Fibroblast of skin of abdomen (primary cell): ENCODE measurements at places on chromosomes 4 and X.
A peak's percentile ranks its signal among the peaks of the same experiment; 100 is the strongest.

- DNase-seq, result peak; percentile 9
Observed at GRCh38 chr4:7129871-7130620, 62.2 kb upstream of the GRPEL1 start.

GRCh38 chr4:16264798-16265197, 38.5 kb upstream of the TAPT1 start:
- DNase-seq, result peak; percentile 39

DNA sequence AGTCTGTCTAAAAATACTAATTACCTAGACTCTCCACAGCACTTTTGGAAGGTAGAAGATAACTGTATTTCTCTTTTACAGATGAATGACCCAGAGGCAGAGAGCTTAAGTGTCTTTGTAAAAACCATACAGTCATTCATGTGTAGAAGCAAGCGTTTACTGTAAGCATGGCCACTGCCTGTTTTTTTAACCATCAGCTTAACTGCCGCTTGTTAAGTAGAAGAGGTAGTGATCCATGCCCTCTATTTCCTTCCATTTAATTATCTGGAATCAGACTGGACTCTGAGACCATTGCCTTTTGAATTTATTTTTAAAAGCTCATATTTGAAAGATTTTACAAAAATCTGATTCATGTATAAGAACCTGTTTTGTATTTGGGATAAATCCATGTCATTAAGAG, 111.2 kb upstream of the TECRL start:
- DNase-seq, result no peak

DNA sequence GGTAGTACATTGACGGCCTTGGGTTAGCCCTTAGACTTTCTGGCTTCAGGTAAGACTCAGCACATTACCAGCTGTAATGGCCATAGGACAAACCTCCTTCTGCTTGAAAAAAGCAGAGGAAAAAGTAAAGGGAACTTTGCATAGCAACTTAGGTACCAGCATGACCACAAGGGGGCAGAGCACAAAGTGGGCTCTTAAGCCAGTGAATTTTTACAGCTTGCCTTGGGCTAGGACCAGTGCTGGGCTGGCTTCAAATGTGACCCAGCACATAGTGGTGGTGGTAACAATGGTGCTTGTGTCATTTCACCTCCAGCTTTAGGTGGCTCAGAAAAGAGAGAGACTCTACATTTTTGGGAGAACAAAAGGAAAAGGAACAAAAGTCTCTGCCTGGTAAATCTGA, 66.1 kb downstream of the KLHL4 start:
- no peak for DNase-seq

DNA sequence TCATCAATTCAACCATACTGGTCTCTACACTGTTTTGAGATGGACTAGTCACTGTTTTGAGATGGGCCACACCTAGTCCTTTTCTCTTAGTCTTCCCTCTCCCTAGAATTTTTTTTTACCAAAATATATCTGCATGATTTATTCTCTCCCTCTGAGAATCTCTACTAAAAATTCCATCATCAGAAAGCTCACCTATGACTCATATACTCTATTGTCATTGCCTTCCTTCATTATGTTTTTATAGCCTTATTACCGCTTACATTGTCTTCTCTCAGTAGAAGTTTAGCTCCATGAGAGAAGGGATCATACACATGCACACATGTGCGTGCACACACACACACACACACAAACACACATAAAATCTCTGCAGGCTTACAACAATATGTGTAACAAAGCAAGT, 303.6 kb downstream of the PCDH10 start:
- no peak for DNase-seq
